ENCODE measurements at places on chromosomes 5 and 9.

- no peak for DNase-seq
Observed at GRCh38 chr5:14185326-14186058, 42.4 kb downstream of the TRIO start.

- DNase-seq = no peak
Observed at GRCh38 chr5:94223235-94223634, 395.2 kb downstream of the KIAA0825 start.

- DNase-seq = no peak
Observed at GRCh38 chr5:131997727-131998117, 13.7 kb downstream of the ACSL6 start.

- no peak for DNase-seq
Observed at GRCh38 chr9:129278391-129279237, 100.6 kb upstream of the IER5L start.

- no peak for DNase-seq
Observed at GRCh38 chr5:74946471-74946870, 80.3 kb upstream of the FAM169A start.

DNA sequence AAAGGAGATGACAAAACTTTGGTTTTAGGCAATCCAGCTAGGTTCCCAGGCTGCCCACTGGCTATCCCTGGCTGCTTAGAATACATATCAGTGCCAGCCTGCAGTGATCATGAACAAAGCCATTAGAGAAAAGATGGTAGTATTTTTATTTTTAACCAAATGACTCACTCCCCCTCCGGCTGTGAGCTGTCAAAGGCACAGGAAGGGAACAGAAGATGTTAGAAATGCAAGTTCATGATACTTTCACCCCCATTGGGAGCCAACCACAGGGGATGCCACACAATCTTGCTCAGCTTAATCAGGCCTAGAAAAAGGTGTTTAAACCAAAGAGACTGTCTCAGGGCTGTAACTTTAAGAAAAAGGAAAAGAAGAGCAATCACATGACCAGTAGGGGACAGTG, 70.3 kb upstream of the ASTN2 start:
- no peak for DNase-seq

GRCh38 chr5:76303921-76304320, 99.2 kb upstream of the IQGAP2 start:
- no peak for DNase-seq

DNA sequence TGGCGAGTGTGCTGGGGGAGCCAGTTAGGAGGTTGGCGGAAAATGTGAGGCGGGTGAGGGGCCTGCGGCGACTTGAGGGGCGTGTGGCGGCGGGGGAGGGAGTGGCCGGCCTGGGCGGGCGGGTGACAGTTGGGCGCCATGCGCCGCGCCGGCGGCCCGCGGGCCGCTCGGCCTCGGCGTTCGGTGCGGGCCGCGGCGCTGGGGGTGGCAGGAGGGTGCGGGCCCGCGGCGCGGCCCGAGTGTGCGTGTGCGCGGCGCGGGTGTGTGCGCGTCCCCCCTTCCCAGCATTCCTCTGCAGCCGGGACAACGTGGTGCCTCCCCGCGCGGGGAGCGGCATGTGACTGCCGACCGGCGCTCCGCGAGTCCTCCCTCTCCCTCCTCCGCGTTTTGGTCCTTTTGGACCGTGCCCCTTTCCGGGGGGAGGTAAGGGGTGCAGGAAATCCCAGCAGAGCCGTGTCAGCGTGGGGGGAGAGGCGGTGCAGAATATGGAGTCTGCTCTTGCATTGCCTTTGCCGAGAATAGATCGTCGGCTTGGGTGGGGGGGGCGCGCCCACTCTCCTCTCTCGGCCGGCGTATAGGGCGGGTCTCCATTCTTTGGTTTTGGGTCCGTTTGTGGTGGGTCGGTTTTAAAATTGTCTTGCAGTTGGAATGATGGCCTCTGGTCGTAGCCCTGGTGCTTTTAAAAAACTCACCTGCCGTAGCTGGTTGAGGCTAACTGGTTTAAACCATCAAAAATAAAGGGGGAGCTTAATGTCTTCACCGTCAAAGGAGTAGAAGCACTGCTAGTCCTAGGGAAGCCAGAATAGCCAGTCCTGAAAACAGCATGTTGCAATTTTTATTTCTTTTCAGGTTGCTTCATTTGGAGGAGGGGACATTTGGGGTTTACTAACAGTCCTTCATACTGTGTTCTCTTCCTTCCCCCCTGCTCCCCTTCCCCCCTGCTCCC, 2.0 kb downstream of the LARP1 start:
- DNase-seq = no peak

GRCh38 chr5:154871734-154872133, 13.3 kb downstream of the CNOT8 start:
- DNase-seq = no peak

GRCh38 chr9:129574911-129575585, 45.9 kb downstream of the C9orf50 start:
- DNase-seq = no peak

DNA sequence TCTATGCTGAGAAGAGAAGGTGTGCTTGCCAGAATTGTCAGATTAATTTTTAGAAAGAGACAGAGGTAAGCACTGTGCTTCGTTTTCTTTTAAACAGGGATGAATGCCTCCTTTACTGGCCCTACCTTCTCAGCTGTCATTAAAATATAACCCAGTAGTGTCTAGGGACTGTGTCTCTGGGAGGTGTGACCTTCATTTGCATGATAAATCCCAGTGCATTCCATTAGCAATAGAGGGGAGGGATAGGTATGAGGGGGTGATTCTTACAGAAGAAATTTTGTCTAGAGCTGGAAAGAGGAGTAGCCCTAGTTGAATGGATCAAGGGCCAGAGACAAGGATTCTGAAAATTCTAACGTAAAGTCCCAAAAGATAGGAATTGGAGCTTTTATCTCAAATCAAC, 351.5 kb downstream of the BNC2 start:
- DNase-seq = no peak

DNA sequence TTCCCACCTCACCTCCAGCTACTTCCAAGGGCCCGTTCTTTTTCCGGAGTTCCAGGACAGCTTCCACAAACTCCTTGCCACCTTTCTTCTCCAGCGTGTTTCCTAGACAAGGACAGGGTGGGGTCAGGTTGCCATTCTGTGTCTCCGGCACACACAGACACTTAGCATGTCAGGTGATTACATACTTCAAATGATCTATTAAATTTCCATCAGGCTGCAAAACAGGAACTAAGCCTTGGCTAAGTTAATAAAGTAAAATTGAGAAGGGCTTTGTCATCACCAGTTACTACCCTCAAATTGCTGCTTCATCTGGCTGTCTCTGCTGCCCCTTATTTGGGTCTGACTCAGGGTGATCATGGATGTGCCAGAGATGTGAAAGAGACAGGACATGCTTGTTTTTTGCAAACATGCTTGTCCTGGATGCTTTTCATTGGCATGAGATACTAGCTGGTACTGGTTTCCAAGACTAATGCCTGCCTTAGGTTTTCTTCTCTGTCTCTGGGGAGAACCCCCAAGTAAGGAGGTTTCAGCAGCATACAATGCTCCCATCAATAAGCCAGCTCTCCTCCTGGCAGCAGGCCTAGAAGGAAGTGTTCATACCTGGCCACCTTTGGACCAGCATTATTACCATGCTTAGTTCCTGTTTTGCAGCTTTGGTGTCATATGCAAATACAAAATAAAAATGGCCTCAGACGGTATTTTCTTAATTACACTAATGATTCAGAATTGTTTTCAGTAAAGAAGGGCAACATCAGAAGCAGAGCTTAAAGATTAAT, 52.9 kb downstream of the MACROH2A1 start:
- DNase-seq = no peak

- no peak for DNase-seq
Observed at GRCh38 chr9:137108608-137109249, 5.8 kb downstream of the DPP7 start.

- no peak for DNase-seq
Observed at GRCh38 chr9:2979957-2980610, 136.2 kb upstream of the PUM3 start.

- no peak for DNase-seq
Observed at GRCh38 chr9:86511614-86512360, 157.6 kb upstream of the TUT7 start.

DNA sequence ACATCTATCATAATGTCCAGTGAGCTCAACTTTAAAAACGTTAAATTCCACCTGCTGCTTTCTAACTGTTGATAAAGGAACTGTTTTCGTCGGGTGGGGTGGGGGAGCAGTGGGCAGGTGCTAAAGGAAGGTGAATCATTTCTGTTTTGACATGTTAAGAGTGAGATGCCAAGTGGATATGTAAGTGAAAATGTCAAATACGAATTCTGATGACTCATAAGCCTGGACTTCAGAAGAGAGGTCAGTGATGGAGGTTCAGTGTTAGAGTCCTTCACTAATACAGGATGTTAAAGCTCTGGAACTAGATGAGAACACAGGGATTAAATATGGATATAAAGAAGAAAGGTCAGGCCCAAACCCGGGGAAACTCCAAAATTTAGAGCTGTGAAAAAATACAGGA, 617.9 kb upstream of the CTNND2 start:
- DNase-seq = no peak

- DNase-seq = no peak
Observed at GRCh38 chr5:133817456-133817855, 151.0 kb downstream of the C5orf15 start.

DNA sequence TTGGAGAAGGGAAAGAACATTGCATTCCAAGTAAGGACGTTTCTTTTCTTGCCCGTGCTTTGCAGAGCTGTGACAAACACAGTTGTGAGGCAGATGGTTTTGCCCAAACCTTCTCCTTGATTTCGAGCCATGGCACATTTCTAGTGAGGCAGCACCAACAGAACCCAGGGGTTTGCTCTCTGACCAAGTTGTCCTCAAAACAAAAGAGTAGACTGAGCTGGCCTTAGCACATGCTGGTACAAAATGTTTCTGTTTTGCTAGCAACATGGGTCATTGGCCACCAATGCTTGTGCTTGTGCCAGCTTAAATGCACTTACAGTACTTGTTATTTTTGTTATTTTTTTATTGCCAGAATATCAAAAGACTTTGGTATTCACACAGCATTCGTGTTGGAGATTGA, 328.8 kb downstream of the GADD45G start:
- no peak for DNase-seq

All from Panc1 (cell line).